ENCODE measurements at places on chromosomes 4 and X.

GRCh38 chrX:43562372-43562771 is 93.7 kb upstream of the MAOA start:
- DNase-seq: no peak

DNA sequence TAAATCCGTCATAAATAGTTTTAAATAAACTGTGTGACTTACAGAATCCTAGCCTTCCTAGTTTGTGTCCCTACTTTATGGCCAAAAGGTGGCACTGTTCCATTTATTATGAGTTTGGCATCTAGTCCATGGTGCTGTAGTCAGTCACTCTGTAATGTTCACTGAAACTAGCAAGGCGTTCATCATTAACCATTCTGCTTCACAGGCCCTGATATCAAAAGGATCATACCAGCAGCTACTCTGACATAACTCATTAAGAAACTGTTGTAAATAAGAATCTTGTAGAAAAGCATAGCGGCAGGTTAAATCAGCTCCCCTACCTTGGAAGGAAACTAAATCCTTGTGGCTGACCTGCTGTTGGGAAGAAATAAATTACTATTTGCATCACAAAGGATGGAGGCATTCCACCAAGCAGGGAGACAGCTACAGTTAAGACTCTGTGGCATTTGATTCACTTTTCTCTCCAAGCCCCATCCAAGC is 919.6 kb upstream of the DIAPH2 start:
- no peak for DNase-seq

- peak; percentile 74 for DNase-seq
These were observed 109.6 kb downstream of the EFNB1 start for GRCh38 chrX:68938244-68939004.

GRCh38 chr4:139300431-139301112 is 733 bp upstream of the NAA15 start:
- DNase-seq: no peak

GRCh38 chr4:102503301-102503746 is 2.2 kb downstream of the NFKB1 start:
- no peak for DNase-seq

DNA sequence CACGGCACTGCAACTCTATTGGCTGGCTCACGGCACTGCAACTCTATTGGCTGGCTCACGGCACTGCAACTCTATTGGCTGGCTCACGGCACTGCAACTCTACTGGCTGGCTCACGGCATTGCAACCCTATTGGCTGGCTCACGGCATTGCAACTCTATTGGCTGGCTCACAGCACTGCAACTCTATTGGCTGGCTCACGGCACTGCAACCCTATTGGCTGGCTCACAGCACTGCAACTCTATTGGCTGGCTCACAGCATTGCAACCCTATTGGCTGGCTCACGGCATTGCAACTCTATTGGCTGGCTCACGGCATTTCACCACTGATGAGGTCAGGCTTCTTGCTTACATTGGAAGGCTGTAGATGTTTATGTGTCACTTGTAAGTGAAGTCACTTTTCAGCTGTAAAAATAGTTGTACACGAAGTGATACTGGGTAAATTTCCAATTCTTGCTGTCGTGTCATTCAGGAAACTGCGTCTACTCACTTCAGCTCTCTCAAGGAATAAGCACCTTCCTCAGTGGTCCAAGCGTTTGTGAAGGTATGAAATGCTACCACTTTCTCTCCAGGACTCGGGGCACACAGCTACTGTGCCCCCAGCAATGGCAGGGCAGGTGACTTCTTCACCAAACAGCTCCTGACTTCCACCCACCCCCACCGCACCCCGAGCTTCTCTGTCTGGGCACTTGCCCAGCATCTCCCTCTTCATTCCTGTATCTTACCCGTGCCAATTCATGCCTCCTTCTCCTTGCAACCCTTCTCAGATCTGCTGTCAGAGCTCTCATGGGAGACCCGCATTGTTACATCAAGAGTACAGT is 141.3 kb downstream of the AFAP1 start:
- DNase-seq: no peak

DNA sequence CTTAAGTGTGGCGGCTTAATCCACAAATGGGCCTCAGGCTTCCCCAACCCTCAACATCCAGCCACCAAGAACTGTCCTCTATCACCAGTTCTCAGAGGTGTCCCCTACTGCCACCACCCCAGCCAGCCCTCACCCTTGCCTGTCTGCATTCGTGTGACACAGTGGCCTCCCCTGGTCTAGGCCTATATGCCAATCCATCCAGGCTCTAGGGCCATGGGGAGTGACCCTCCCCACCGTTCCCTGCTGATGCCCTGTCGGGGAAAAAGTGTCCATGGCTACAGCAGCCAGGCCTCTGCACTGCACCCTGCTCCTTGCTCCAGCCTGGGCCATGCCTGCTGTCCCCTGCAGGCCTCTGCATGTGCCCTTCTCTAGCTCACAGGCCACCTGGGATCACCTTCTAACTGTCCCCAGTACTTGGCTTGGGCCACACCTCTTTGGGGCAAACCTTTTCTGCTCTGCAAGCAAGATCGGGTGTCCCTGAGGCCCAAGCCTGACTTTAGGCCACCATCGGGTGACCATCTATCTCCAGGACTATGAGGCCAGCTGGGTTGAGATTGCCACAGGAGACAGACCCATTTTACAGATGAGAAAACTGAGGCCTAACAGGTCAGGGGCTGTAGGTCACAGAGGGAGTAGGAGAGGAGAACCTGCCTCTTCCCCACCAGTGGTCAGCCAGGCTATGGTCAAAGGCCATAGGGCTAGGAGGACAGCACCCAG is 75.8 kb downstream of the JAKMIP1 start:
- DNase-seq: no peak

- no peak for DNase-seq
These were observed 116.1 kb upstream of the PLAC1 start for GRCh38 chrX:134774190-134775048.

- no peak for DNase-seq
These were observed 1.8 kb downstream of the LNX1 start for GRCh38 chr4:53589511-53589910.

GRCh38 chrX:23901805-23902204 is 5.9 kb downstream of the APOO start:
- no peak for DNase-seq

DNA sequence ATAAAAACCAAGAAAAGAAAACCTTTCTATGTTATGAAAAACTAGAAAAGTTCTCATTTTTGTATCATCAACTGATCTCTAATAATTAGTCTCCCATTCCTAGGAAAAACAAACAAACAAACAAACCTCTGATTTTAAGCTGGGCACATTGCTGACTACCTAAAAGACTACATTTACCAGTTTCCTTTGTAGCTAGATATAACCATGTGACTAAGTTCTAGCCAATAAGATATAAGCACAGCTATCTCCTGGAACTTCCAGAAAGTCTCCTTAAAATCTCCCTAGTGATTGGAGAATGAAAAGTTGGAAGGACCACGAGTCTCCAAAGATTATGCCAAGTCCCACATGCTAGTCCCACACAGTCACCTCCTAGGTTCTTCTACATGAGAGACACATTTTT is 108.9 kb downstream of the NR3C2 start:
- no peak for DNase-seq

- DNase-seq: no peak
These were observed 180.3 kb upstream of the HS3ST1 start for GRCh38 chr4:11608992-11609391.

DNA sequence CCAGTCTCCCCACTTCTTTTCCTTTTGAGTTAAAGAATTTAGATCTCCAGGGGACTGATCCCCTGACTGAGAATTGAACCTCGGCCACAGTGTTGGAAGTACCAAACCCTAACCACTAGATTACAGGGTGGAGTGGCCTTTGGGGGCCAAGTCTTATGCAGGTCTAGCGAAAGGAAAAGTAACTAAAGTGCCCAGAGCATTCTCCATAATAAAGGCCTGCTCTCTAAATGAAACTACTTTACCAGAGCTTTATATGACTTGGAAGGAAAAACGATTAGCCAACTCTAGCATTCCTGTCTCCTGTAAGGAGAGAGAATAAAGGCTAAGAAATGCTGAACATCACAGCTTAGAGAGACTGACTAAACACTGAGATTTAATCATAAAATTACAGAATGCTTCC is 788.0 kb downstream of the C4orf33 start:
- no peak for DNase-seq

GRCh38 chrX:137212078-137212632 is 178.4 kb upstream of the GPR101 start:
- no peak for DNase-seq

DNA sequence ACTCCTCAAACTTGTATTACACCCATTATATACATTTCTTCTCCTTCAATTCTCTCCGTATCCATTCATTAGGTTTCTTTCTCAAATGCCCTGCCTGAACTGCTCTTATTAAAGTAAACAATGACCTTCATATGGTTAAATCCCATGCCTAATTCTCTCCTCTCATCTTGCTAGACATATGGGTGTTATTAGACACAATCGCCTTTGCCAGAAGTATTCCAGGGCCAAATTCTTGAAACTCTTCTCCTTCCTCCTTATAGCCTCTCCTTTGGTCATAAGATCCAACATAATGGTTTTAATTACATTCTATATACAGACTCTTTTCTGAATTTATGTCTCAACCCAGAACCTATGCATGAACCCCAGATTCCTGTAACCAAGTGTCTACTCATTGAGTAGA is 4.8 kb downstream of the ANXA10 start:
- DNase-seq: no peak

- no peak for DNase-seq
These were observed 4.5 kb downstream of the TRIML1 start for GRCh38 chr4:188143731-188144130.

DNA sequence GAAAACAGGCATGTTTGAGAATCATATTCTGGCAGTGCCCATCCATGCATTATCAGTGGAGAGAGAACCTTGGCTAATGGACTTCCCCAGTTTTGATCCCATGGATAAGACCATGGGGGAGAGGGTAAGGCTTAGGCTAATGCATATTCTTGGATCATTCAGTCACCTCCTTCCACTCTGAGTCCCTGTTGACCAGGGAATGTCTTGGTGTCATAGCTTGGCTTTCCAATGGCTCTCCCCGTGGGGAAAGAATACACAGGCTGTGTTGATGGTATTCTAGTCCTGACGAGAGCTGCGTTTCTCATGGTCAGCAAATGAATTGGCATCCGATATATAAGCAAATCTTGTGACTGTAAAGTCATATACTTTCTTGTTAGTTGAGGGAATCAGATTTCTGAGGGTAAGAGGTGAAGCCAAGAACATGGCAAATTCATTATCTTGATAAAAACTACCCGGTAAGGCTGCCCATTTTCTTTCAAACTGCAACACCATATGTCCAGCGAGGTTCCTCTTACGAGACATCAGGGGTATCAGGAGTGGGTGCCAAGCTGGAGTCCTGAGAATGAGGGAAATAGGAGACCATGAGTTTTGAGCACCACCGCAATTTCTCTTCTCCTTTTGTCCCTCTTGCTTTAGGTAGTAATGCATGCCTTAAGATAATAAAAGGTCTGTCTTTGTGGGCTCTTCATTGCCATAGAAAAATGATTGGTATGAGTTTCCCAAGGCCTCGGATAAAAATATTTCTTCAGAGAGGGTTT is 18.0 kb downstream of the RHOH start:
- DNase-seq: no peak

- no peak for DNase-seq
These were observed 87.6 kb downstream of the GBA3 start for GRCh38 chr4:22780317-22780716.

DNA sequence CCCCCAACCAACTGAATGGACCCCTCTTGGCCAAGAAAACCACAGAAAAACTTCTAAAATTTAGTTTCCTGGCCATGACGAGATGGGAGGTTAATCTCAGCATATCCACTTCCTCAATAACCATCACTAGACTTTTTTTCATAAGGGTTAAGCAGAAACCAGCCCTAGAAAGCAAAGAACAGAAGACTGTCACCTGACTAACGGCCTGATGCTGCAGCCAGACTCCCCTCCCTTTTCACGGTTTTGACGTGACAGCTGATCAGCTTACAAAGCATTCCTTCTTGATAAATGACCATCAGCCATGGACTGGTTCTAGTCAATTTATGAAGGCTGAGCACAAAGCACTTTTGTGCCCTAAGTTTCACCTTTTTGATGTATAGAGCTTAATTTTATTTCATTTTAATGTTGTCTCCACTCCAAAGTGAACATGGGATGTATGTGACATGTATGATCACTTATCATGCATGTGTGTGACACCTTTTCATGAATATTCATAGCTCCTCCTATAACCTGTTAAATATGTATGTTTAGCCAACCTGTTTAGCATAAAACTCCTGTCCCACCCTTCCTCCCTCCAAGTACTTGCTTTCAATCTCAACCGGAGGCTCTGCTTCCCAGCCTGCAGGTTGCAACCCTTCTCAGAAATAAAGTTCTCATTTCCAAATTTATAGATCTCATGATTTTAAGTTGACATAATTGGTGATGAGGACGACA is 56.3 kb downstream of the SERTM2 start:
- DNase-seq: no peak

GRCh38 chr4:120088507-120088906 is 21.9 kb upstream of the MAD2L1 start:
- no peak for DNase-seq

DNA sequence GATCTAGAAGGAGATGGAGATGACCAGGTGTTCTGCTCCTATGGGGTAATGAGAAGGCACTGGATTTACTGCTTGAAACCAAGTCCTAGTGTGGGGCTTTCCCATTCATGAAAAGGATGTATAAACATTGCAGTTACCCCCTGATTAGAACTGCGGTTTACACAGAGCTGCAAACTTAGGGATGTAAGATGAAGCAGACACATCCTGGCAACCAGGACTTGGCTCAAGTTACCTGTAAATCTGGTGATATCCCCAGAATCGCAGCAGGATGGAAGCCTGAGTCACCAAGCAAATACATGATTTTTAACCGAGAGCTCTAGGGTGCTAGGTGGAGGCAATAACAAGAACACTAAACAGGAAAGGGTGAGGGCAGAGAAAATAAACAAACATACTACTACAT is 178.6 kb upstream of the MAMLD1 start:
- DNase-seq: peak; percentile 4

DNA sequence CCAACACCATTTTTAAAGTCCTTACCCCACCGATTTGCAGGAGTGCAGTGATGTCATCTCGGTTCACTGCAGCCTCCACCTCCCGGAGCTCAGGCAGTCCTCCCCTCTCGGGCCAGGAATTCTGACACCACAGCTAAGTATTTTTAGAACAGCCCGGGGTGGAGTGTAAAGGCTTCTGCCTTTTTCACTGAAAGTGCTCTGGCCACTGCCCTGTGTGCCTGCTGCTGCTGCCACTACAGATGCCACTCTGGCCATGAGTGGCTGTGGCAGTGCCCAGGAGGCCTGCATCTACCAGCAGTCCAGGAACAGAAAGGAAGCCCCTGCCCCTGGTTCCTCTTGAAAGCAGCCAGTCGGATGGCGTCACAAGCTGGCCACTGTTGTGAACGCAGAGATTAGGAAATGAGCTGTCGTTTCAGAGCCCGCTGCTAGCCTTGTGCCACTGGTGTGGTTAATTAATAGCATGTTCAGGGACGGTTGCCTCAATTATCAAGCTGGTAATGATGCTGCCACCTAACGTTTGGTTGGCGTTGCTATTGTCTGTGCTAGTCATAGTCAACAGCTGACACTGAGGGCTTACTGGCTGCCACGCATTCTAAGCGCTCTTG is 23.6 kb upstream of the TBC1D14 start:
- DNase-seq: no peak

GRCh38 chr4:105186701-105187161 is 40.1 kb downstream of the TET2 start:
- DNase-seq: no peak

Data from vagina (tissue), 2 donors.